ENCODE measurements at places on chromosomes 5 and 9.

DNA sequence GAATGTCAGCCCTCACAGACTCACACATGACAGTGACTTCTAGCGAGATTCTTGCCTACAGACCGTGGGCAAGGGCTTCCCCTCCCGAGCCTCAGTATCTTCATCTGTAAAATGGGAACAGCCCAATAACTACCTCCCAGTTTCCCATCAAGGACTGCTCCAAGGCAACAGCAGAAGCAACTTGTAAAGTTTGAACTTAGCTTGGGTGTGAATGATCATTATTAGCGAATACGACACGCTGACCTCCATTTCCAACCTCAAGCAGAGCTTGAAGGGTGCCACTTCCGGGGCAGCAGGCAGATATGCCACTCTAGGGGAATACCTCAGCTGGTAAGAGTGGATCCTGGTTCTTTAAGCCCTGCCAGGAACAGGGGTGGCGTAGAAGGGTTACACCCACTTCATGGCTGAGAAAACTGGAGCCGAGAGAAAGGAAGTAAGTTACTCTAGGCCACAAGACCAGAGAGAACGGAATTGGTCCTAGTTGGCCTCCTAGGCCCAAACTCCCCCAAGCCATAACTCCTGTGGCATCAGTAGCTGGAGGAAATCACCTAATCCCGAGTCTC lies 2.0 kb downstream of the RNF44 start:
- DNase-seq: no peak

- no peak for DNase-seq
Measured at GRCh38 chr5:32421075-32421474, 23.5 kb downstream of the ZFR start.

- DNase-seq: peak; percentile 22
Measured at GRCh38 chr9:120714846-120715388, 647 bp upstream of the MEGF9 start.

DNA sequence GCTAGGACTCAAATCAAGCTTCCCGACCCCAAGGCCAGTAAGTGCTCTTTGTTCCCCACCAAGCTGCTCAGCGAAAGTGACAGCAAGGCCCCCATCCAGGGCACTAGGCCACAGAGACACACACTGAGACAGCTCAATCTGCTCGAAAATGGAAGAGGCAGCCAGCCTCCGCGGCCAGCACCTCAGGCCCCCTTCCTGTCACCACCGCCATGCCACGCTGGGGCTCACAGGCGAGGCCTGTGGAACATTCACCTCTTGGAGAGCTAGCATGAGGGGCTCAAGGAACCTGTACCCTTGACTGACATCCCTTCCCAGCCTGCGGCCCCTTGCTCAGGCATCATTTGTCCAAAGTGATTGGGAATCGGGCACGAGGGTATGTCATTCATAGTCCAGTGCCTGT lies 71.4 kb downstream of the PAX5 start:
- DNase-seq: no peak

DNA sequence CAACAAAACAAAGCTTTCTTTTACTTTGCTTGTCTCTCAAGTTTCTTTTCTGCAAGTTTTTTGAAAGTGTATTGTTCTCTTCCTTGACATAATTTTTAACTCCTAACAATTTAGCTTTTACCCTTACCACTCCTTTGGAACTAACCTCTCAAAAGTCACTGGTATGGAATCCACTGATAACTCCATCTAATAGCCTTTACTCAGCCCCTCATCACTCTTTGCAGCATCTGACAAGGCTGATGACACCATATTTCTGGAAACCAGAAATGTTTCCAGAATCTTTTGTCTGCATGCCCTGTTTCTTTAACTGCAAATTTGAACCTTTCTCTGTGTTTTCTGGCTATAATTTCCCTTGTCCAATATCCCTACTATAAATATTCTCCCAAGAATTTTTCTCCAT lies 46.5 kb downstream of the ZNF474 start:
- no peak for DNase-seq

- no peak for DNase-seq
Measured at GRCh38 chr5:147930769-147931168, 24.4 kb upstream of the C5orf46 start.

GRCh38 chr9:96253059-96253696 lies 48.8 kb downstream of the HSD17B3 start:
- no peak for DNase-seq

DNA sequence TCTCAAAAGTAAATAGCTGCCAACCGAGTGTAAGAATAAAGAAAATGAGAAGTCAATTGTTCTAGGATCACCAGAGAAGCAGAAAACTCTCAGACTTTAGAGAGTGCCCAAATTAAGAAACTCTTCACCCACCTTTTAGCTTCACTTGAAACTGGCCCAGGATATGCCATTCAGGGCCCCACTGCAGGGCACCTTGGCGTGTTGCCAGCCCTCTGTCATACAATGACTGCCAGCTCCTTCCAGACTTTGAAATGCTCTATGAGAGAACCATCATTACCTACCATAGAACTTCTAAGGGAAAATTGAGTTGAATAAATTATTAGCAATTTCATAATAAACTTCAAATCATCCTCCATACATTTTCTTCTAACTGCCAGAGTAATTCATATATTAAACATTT lies 240.5 kb downstream of the CETN3 start:
- peak; percentile 38 for DNase-seq

- DNase-seq: no peak
Measured at GRCh38 chr5:88552426-88552825, 283.8 kb upstream of the TMEM161B start.

GRCh38 chr9:128335161-128335560 lies 5.2 kb upstream of the SLC27A4 start:
- no peak for DNase-seq

- no peak for DNase-seq
Measured at GRCh38 chr5:116579144-116579543, 4.5 kb upstream of the SEMA6A start.

- DNase-seq: no peak
Measured at GRCh38 chr5:17069995-17070511, 134.0 kb upstream of the MYO10 start.

- no peak for DNase-seq
Measured at GRCh38 chr9:120922404-120923195, 4.0 kb downstream of the TRAF1 start.

DNA sequence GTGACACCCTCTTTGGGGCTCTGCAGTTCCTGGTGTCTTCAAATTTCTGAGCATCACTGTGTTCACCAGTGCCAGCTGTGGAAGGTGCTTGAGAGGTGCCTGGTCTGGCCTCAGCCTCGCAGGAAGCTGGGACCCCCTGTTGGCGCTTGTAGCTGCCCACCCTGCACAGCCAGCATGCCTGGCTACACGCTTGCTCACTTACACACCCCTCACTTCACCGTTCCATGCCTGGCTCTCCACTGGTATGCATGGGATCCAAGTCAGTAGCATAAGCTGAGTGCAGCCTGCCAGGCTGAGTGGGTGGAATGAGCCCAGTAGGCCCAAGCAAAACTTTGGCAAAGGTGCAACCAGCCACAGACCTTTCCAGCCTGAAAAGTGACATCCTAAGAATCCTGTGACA lies 801.4 kb upstream of the PTPRD start:
- no peak for DNase-seq

DNA sequence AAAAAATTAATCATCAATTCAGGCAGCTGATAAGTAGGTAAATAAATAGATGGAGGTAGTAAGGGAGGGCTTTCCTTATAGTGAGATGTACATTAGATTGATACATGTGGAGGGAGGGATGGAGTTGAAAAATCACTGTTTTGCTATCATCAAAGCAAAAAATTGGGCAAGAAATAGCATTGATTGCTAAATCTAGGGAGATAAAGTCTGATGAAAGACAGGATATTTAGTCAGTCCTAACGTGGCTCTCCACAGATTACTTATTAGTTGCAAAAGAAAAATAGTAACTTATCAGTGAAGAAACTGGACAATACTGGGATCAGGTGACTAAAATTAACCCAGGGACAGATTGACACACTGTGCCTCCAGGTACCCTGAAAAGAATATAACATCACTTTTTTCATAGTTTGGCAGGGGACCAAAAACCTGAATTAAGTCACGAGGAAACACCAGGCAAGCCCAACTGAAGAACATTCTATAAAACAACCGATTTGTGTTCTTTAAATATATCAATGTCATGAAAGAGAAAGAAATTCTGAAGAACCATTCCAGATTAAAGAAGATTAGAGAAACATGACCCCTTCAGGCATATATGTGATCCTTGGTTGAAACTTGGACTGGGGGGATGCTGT lies 27.1 kb upstream of the GOLPH3 start:
- no peak for DNase-seq

DNA sequence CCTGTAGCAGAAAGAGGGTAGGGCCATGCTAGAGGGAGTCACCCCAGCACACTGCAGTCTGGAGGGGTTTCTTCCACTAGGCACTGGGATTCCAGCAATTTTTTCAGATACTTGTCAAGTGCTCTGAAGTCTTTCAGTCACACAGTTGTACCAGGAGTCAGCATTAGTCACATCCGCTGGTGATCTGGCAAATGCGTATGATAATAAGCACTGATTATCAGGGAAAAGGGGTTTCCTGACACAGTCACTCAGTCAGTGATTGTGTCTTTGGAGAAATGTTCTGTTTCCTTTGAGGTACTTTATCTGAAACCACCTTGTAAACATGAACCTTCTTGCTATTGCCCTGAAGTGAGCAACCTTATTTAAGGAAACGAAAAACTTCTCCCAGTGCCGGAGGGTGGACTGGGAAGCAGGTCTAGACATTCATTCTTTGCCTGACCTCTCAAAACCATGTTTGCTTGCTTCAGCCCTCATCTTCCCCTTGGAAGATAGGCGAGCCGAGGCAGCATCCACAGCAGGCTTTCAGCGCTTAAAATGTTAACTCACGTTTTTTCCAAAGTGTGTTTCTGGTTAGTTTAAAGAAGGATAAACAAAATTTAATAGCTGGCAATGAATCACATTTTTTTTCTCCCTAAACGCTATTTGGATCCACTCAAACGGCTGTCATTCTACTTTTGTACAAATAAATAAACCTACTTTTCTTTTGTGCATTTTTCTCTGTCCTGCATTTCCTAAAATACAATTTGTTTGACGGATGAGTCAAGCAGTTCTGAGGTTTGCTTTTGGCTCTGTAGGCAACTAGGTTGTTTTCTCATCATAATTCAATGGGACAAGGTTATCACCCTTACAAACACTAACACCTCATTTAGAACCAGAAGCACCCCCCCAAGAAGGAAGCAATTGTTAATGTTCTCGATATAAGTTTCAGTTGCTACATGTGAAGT lies 77.7 kb downstream of the FOXD1 start:
- no peak for DNase-seq

GRCh38 chr9:13758936-13759335 lies 479.4 kb upstream of the MPDZ start:
- no peak for DNase-seq

- peak; percentile 74 for DNase-seq
Measured at GRCh38 chr5:153352685-153353219, 137.7 kb upstream of the GRIA1 start.

GRCh38 chr5:174708476-174709207 lies 15.7 kb upstream of the MSX2 start:
- DNase-seq: no peak

DNA sequence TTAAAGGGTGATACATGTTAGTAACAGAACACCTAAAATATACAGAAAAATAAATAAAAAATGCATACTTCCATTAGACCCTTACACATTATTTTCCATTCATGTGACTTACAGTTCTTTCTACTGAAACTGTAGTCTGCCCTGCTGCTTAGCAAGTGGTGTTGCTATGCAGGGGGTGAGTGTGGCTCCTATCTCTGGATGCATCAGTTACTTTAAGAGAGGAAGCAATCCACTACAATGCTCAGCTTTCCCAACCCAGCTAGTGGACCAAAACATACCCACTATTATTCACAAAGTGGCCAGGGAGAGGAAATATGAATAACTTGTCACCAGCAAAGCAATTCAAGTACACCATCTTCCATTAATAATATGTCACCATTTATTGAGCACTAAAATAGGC lies 121.8 kb downstream of the DOCK2 start:
- no peak for DNase-seq

DNA sequence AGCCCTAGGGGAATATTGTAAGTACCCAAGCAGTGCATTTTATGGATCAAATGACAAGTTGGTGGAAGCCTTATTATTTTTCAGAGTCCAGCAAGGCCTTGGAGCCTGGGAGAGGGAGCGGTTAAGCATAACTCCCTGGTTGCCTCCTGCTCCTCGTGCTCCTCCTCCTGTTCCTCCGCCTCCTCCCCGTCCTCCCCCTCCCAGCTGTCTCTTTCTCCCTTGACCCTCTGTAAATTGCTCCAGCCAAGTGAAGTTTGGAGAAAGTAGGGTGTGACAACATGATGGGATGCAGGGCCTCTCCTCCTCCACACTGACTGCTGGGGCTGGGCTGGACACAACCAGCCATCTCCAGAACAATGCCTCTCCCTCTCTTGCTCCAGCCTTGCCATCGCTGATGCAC lies 586.9 kb downstream of the CCDC171 start:
- no peak for DNase-seq

- DNase-seq: no peak
Measured at GRCh38 chr5:54146390-54146789, 164.0 kb downstream of the ARL15 start.

GRCh38 chr9:130159915-130160670 lies 12.1 kb upstream of the NCS1 start:
- peak; percentile 90 for DNase-seq

DNA sequence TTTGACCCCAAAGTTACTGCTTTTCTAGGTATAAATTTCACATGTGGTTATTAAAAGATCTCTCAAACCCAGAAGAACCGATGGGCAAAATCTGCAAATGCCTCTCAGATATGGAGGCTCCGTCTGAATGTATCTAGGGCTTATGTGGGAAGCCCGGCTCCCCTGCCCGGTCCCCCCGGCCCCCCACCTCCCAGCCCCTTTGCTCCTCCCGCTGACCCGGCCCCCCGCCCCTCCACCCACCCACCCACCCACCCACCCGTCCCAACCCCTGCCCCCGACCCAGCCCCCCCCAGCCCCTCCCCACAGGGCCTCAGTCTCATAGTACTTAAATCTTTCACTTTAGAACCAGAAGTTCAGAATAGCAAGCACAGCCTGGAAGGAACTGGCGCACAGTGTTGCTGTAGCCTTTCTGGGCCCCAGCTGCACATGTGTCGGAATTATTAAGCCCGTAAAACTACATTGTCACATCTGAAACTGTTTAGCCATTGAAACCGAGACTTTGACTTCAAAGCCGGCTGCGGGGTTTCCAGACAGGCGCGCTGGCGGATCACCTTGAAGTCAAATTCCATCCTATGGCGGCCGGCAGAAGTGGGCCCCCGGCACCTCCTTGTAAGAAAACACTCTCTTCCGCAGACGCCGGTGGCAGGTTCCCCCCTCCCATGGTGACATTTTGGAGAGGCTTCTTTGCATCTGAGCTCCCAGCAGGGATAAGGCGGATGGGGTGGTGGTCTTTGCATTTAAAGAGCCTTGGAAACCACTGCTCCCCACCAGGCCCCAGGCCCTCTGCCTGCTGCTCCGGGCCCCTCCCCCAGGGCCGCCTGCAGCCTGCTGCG lies 12.8 kb downstream of the NKD2 start:
- DNase-seq: no peak

GRCh38 chr9:61670616-61671015 lies 480.8 kb downstream of the SPATA31A7 start:
- no peak for DNase-seq

- DNase-seq: no peak
Measured at GRCh38 chr5:17267106-17267505, 49.7 kb downstream of the BASP1 start.

- no peak for DNase-seq
Measured at GRCh38 chr5:33114361-33114760, 326.4 kb upstream of the TARS1 start.
